Spinal cord (tissue), 10 donors: ENCODE measurements at places on chromosomes 5 and 9. TPM values are rescaled to one million over a fixed set of nuclear protein-coding genes. Genes with fewer than 3 reads are reported as not detected.

DNA sequence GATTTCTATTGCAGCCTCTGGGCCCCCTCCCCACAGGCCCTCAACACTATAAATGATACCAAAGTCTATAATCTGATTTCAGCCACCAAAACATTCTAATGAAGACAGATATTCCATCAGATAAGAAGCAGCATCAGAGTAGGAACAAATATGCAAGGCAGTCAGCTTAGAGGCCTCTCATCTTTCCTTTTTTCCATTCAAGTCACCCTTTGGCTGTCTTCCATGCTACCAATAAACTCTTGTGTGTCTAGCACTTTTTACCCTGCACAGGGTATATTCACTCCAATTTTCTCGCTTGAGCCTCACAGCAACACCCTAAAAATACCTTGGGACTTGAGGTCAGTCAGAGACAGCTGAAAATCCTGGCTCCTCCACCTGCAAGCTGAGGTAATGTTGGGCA, 193.7 kb downstream of the BRINP1 start:
- DNase-seq: no peak

- DNase-seq: no peak
Measured at GRCh38 chr5:6872441-6873160, 159.4 kb downstream of the TENT4A start.

GRCh38 chr5:112511920-112512319, 92.8 kb upstream of the EPB41L4A start:
- DNase-seq: no peak

The BARHL1 gene
- 2.0 TPM for total RNA-seq

GRCh38 chr5:32753051-32753450, 41.9 kb downstream of the NPR3 start:
- no peak for DNase-seq

DNA sequence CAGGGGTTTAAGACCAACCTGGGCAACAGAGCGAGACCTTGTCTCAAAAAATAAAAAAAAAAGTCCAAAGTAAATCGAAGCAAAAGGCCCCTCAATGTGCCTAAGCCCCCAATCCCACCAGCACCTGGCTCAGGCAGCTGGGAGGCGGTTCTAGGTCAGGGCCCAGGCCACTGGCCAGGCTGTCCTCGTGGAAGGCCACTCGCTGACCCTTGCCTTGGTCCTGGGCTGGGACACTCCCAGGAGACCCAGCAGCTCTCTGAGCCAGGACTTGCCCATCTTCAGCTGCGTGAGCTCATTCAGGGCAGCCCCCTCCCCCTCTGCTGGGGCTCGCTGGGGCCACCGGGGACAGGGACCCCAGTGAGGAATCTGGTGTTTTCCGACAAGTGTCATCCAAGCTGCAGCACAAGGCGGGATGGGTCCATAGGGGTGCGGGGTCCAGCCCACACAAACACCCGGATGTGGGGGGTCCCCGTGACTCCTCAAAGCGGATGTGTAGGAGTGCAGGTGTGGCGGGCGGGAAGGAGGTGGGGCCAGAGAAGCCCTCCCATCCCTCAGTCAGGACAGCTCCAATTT, 4.0 kb downstream of the AGPAT2 start:
- no peak for DNase-seq

GRCh38 chr5:74332682-74333081, 307.8 kb downstream of the ENC1 start:
- no peak for DNase-seq
